NCI-H2107 (cell line): ENCODE measurements at places on chromosomes 3 and 15.

GRCh38 chr3:4552811-4553210 lies 59.7 kb downstream of the ITPR1 start:
- no peak for DNase-seq

DNA sequence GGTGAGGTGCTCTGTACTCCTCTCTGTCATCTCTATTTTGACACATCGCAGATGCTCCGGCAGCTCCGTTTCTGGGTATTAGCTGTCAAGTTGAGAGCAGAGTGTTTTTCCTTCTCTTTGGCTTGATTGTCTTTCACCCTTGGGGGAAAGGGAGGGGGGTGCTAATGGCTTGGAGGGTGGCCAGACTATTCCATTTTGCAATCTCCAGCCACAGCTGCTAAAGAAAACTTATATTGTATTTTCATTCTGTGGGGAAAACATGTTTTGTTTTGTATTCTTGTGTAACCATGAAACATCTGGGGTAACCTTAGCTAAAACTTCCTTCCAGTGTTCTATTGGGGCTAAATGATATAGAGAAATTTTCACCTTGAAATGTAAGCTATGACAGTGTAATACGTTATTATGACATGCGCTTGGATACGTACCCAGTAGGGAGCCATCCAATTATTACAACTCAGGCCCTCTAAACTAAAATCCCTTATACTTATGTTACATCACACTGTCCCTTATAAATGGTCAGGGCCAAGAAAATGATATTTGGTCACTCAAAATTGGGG lies 14.0 kb upstream of the LARP6 start:
- DNase-seq, result no peak

DNA sequence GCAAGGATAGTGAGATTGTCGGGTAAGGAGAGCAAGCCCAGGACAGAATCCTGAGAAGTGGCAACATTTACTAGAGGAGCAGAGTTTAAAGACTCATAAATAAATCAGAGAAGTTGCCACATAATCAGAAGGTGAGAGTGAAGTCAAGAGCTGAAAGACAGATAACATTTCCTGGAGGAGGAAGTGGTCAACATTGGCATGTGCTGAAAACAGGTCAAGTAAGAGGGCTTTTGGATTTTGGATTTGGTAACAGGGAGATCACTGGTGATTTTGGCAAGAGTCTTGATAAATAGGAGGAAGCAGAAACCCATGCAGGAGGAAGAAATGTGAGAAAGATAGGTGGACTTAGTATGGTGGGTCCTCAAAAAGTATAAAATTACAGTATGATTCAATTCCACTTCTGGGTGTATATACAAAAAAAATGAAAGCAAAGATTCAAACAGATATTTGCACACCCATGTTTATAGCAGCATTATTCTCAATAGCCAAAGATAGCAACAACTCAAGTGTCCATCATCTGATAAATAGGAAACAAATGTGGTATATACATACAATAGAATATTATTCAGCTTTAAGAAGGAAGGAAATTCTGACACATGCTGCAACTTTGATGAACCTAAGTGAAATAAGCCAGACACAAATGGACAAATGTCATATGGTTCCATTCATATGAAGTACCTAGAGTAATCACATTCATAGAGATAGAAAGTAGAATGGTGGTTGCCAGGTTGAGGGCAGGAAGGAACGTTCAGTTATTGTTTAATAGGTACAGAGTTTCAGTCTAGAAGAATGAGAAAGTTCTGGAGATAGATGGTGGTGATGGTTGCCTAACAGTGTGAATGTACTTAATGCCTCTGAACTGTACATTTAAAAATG lies 27.3 kb upstream of the MBNL1 start:
- DNase-seq, result no peak

DNA sequence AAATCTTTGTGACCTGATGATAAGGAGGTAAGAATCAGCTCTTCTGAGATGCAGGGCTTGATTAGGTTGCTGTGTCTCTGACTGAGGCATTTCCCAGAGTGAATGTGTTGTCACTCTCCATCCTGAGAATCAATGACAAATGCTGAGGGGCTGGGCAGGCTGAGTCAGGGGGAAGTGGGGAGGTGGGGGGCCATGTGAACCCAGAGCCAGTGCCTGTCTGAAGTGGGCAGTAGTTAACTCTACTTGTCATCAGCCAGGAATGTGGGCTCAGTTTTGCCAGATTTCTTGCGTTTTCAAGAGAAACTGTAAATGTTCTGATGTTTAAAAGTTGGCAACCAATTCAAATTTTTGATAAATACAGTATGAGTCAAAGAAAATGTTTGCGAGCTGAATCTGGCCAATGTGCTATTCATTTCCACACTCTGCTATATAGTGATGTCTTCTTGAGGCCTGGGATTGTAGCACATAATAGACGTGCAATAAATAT lies 3.1 kb upstream of the BNC1 start:
- DNase-seq, result no peak

DNA sequence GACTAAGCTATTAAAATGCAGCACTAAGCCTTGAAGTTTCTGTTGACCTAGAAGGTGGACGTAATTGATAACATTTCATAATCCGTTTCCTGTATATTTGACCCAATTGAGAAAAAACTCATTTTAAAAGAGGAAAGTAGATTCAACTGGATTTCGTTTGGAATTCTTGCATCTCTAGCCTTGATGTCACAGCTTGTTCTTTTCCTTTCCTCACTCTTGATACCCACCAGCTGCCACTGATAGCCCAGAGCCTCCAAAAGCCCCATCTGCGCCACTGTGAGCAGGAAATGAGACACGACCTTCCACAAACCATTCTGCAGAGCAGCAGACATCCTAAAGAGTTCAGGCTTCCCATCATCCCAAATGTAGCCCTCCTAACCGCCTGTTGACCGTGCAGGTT lies 61.8 kb downstream of the FOXB1 start:
- DNase-seq, result no peak

GRCh38 chr15:66066481-66066880 lies 187.1 kb downstream of the MEGF11 start:
- no peak for DNase-seq

- no peak for DNase-seq
Measured at GRCh38 chr15:41407341-41407740, 5.0 kb upstream of the NDUFAF1 start.

GRCh38 chr3:152279479-152279878 lies 10.8 kb downstream of the MBNL1 start:
- DNase-seq, result no peak

DNA sequence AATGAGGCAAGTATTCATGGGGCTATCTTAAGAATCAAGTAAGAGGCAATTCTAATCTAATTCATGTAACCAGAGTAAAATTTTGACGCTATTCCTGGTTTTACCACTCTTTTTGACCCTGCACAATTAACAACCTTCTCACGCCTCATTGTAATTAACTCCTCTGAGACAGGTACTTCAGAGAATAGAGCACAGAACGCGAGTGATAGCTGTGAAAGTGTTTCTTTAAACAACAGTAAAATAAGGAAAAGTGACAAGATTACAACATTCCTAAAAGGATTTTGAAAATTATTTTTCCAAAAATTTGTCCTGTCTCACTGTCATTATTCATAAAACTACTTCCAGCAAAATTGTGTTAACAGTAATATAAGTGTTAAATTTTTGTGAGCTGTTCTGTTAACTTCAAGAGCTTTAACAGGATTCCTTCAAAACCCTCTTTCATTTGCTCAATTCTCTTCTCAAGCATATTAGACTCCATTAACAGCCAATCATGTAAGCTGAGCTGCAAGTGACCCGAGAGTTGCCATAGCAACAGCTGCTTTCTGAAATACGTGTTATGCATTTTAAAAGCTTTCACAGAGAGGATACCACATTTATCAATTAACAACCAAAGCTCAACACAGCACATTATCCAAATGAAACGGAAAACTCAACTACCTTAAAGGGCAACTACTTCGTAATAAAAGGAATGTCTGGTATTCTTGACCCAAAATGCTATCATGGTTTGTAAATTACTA lies 93.1 kb downstream of the STAG1 start:
- peak; percentile 7 for DNase-seq

DNA sequence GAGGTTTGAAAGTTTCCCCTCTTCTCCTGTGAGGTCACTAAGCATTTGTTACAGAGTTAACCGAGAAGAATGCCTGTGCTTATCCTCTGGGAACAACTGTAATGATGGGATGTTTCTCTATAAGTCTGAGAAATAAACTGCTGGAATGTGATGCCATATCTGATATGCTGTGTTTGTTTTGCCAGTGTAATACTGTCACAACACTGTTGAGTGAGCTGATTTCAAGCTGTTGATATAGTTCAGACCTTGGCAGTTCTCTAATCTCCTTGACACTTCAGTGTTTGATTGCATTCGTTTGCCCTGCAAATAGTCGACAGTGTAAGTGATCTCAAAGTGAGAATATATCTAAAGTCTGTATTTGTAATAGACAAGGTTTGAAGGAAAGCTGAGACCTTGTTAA lies 73.3 kb downstream of the PTPRG start:
- no peak for DNase-seq

- DNase-seq, result no peak
Measured at GRCh38 chr3:9108876-9109567, 140.4 kb downstream of the SRGAP3 start.

DNA sequence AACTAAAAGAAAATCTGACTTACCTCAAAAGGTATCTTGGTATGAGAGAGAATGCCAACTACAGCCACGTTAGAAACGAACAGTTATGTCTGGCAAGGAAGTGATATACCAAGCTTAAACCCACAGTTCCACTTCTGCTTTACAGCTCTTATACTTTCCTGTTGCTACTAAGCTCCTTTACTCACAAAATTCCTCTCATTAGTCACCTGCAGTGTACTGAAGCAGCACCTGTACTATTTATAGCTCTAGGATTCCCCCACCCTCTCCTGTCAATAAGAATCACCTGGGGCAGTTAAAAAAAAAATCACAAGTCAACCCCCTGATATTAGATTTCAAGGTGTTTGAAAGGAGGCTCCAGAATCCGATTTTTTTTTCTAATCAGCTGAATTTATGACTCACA lies 2.9 kb upstream of the TMEM266 start:
- DNase-seq, result no peak

DNA sequence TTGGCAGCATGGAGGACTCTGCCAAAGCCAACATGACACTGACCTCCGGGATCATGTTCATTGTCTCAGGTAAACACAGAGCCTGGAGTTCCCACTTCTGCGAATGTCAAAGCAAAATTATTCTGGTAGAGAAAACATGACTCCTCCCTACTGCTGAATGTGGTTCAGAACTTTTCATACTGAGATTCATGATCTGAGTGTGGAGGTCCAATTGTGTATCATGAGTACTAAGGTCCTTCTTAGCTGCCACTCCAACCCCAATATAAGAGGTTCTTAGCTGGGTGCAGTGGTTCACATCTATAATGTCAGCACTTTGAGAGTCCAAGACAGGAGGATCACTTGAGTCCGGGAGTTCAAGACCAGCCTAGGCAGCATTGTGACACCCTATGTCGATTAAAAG lies 13.8 kb downstream of the CLDN18 start:
- DNase-seq, result no peak

GRCh38 chr15:74383695-74384565 lies 16.5 kb upstream of the CYP11A1 start:
- no peak for DNase-seq

DNA sequence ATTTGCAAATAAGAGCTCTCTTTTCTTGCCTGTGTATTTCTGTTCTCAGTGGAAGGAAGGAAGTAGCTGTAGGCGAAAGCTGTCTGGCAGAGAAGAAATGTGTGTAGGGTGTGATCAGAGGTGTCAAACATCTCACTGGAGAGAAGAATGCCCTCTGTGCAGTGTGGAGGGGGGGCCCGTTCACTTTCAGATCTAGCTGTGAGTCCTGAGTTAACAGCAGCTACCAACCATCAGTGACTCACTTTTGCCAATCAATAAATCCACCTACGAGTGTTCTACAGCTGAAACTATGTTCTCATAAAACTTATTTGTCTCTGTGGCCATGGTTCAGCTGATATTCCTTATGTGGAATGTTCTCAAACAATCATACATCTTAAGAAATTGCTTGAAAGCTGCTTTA lies 103.7 kb downstream of the FRMD4B start:
- DNase-seq, result no peak
